ENCODE measurements at places on chromosomes 1 and 21.

DNA sequence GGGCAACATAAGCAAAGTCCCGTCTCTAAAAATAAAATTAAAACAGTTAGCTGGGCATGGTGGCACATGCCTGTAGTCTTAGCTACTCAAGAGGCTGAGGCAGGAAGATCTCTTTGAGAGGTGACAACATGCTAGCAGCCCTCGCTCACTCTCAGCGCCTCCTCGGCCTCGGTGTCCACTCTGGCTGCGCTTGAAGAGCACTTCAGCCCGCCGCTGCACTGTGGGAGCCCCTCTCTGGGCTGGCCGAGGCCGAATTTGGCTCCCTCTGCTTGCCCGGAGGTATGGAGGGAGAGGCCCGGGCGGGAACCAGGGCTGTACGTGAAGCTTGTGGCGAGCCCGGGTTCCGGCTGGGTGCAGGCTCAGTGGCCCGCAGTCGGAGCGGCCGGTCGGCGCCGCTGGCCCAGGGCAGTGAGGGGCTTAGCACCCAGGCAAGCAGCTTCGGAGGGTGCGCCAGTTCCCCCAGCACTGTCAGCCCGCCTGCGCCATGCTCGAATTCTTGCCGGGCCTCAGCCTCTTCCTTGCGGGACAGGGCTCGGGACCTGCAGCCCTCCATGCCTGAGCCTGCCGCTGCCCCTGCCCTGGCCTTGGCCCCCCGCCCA is 138.3 kb downstream of the MAP3K21 start:
- DNase-seq: no peak

- peak; percentile 63 for DNase-seq
Observed at GRCh38 chr1:151510957-151511635, at the start of gene CGN. Gene CGN, plus strand, starts transcription at chr1:151511387. Its CDS starts 7,133 bp downstream, at chr1:151518520.

DNA sequence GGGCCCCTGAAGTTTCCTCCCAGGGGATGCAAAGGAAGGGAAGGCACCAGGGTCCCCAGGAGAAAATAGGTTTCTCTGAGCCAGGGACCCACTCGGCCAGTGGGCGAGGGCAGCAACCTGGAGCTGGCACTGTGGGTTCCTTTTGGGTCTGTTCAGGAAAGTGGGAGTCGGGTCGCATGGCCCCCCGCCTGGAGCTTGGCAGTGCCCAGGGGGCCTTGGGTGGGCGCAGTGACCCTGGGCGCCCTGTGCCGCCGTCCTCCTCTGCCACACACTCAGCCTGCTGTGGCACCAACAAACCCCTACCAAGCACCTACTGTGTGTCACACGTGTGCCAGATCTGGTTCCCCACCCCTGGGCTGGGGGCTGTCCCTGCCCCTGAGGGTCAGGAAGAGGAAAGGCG is 89.5 kb upstream of the ARHGEF16 start:
- no peak for DNase-seq

DNA sequence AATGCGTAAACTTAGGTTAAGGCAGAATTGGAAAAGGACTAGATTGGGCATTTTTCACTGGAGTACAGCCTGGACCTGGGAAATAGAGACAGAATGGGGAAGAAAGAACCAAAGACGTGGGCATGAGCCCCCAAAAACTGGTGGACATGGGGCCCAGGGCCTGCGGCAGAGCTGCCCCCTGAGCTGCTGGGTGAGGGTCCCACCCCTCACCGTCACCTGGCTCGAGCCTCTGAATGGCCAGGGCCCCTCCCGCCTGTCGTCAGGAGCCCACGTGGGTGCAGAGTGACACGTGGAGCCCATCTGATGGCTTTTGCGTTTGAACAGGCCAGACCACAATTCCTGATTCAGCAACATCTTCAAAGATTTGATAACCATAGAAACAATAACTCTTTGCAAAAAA is 360.9 kb upstream of the VAMP3 start:
- no peak for DNase-seq

DNA sequence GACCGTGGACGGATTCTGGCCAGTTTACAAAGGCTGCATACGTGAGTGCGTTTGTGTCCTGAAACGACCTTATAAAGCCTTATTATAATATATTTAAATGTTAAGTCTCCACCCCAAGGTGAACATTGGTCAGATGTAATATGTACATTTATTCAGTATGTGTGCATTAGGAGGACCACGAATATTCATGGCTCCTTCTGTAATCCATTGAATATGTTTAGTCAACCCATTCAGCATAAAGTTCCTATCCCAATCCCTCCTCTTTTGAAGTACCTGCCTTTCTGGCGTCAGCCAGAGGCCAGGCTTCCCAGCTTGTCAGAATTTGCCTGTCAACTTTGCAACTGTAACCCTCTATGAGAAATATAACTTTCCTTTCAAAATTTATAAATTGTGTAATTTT is 10.4 kb upstream of the FLG start:
- no peak for DNase-seq

GRCh38 chr1:145961425-145962156 is 2.8 kb downstream of the ANKRD34A start:
- DNase-seq: no peak

DNA sequence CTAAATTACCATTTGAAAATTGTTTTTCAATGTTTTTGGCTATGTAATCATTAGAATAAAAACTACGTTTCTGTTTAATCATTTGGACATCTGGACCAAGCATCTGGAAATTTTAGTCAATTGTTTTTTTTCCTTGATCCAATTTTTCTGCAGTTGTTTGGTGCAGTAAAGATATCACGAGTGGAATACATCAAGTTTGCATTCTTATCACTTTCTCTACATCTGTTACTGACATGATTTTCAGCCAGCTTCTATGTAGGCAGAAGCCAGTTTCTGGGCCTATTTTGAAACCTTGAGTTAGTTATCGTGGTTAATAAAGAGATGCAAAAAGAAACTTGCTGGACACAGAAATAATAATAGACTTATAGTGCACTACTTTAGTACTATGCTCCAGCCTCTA is 277.9 kb upstream of the ADAMTS5 start:
- no peak for DNase-seq
